ENCODE measurements at places on chromosomes 2 and 18.

- DNase-seq = no peak
Measured at GRCh38 chr18:58175786-58176176, 131.8 kb downstream of the NEDD4L start.

- no peak for DNase-seq
Measured at GRCh38 chr2:119481501-119482455, 42.5 kb downstream of the SCTR start.

DNA sequence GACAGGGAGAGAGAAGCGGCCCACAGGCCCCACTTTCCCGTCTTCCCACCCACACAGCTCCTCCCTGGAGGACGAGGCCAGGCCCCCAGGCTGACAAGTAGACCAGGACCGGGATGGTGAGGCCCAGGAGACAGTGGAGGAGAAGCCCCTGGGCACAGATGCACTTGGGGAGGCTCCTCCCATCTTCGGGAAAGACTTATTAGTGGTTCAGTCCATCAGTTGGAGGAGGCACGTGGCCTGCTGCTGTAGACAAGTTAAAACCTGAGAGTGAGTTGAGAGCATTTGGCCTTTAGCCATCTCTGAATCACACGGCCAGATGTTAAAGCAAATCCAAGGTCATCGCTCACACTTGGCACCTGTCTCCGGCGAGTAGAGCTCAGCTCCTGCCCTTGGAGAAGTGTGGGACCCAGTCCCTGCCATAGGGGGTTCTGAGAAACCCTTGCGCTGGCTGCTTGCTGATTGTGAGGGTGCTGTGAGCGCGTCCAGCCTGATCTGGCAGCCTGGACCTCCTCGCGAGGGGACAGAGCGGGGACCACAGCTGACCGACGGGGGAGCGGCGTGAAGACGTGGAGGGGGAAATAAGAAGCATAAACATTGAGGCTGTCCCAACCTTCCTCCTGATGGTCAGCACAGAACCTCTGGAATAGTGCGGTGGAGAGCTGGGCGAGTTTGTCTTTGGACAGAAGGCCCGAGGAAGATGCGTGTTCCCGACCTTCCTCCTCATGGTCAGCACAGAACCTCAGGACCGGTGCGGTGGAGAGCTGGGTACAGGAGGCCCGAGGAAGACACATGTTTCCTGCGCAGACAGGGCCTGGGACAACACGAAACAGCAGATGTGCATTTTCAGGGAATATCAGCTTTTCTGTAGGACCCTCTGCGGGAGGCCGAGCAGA is 24.7 kb upstream of the ALLC start:
- no peak for DNase-seq

GRCh38 chr18:44036501-44036900 is 644.2 kb upstream of the SETBP1 start:
- DNase-seq = no peak

- DNase-seq = no peak
Measured at GRCh38 chr2:204850581-204850980, 305.3 kb downstream of the PARD3B start.

DNA sequence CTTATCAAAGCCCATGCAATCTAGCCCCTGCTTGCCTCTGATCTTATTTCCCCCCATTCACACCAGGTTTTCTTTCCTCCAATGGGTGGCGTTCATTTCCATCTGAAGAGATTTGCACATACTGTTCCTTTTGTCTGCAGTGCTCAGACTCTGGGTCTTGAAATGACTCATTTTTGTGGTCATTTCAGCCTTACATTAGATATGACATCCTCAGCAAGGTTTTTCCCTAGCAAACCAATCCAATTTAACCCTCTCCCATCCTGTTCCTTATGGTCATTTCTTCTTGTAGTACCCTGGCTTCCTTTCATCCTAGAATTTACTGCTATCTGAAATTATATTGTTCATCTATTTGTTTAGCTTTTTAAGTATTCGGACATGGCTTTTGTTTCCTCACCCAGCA is 42.5 kb upstream of the SCN1A start:
- DNase-seq = no peak

GRCh38 chr2:1935476-1935875 is 191.2 kb upstream of the PXDN start:
- no peak for DNase-seq

DNA sequence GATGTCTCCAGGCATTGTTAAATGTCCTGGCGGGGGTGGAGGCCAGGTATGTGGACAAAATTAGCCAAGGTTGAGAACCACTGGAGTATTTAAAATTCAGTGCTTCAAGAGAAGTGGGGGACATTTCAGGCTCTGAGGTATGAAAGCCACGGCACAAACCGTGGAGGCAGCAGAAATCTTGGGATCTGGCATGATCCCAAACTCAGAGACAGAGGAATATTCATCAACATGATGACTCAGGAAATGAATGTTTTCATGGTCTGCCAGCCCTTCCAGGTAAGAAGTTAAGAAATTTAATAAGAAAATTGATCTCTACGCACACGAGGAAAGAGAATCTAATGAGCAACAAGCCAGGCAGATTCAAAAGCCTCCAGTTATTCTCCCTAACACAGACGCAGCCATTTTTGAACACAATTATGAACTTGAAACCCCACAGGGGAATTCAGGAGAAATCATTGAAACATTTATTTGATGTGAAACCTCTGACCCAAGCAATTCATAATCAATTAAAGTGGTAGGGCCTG is 11.3 kb upstream of the GRP start:
- DNase-seq = no peak

DNA sequence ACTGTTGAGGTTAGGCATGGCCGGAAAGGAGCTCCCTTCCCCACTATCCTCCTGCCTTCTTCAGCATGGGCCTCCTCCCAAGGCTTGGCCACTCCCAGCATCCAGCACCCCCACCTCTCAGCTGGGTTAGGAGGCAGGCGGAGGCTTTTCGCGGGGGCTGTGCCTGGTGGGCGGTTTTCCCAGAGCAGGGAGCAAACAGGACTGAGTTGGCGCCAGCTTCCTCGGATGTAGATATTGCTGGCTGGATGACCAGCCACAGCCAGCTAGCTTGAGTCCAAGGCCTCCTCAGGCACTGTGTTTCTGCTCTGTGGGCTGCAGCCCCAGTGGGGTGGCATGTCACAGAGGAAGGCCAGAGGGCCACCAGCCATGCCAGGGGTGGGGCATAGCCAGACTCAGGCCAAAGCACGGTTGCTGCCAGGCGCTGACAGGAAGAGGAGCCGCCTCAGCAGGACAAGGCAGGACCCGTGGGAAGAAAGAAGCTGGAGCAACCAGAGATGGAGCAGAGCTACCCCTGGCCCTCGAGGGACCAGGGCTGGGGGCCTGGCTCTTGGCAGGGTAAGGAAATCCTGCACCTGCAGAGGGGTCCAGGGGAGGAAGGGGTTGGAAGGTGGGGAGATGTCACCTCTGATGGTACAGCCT is at the start of gene TCF23:
Gene TCF23 (plus strand): TSS at position 204 of the 639 bp plus-strand sequence. CDS start 130 bp downstream, at position 334.
- DNase-seq = no peak

- DNase-seq = no peak
Measured at GRCh38 chr18:59718108-59718463, 20.9 kb upstream of the CCBE1 start.

- DNase-seq = no peak
Measured at GRCh38 chr2:97784953-97785352, 71.6 kb downstream of the ZAP70 start.

DNA sequence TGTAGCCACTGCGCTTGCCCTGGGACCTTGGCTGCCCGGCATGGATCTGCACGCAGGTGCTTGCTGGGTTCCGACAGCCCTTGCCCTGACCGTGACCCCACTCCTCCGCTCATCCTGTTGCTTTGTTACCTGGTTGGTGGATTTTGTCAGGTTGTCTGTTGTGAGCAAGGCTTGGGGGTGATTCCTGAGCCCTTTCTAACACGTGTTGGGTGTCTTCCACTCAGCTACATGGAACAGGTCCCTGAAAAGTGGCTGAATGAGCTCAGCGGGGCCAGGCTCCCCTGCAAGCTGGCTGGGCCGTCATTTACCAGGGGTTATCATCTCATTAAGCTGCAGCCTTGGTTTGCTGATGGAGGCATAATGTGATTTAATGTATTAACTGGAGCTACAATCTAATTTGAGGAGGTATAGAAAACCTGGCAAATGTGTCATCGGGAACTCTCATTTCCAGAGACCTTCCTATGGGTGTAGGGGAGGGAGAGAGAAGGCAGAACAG is 24.6 kb downstream of the RAMP1 start:
- DNase-seq = no peak

- no peak for DNase-seq
Measured at GRCh38 chr2:25218100-25218499, 49.7 kb upstream of the POMC start.

DNA sequence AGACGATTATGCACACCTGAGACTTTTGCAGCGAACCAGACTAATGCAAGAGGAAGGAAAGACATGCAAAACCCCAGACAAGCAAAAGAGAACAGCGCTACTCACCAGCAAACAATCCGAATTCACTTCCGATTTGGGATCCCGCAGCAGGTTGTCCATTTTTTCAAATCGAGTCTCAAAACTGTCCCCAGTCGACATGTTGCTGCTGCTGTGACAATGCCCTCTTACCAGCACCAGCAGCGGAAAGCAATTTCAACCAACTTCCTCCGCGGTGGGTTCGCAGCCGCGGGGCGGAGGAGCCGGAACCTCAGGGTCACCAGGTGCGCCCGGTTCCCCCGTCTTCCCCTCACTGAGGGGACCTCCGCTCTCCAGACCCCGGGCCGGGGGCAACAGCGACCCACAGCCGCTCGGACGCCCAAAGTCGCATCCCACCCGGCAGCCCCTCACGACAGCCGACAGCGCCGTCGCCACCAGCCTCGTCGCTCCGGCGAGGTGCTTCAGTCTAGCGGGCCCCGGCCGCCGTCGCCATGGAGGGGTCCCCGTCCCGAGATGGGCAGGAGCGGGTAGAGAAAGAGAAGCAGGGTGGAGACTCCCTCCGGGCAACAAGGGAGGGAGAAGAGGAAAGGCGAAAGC is 784 bp downstream of the ROCK1 start:
- DNase-seq = peak; percentile 62

- no peak for DNase-seq
Measured at GRCh38 chr2:183465048-183465447, 340.8 kb downstream of the NUP35 start.

DNA sequence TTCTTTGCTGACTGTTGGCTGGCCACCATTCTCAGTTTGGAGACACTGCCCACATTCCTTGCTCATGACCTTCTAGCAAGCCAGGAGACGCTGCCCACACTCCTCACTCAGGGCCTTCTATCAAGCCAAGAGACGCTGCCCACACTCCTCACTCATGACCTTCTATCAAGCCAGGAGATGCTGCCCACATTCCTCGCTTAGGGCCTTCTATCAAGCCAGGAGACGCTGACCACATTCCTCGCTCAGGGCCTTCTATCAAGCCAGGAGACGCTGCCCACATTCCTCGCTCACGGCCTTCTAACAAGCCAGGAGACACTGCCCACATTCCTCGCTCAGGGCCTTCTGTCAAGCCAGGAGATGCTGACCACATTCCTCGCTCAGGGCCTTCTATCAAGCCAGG is 131.3 kb upstream of the CBLN2 start:
- DNase-seq = no peak

- DNase-seq = no peak
Measured at GRCh38 chr2:20217041-20217970, 7.6 kb downstream of the SDC1 start.

DNA sequence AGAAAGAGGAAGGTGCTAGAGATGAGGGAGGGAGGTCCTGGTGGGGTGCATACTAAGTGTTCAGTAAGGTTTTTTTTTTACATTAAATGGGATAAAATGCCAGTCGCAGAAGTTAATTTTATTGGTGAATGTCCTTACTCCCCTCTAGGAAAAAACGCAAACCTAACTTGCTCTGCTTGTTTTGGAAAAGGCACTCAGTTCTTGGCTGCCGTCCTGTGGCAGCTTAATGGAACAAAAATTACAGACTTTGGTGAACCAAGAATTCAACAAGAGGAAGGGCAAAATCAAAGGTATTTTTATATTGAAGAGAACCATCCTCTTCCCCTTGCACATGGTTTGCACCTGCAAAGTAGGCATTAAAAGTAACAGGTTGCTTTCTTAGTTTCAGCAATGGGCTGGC is 12.7 kb upstream of the IL18R1 start:
- DNase-seq = no peak

GRCh38 chr2:6773007-6773693 is 92.6 kb downstream of the CMPK2 start:
- peak; percentile 14 for DNase-seq

Measured in GDM1 (cell line).